ENCODE measurements at places on chromosomes 1 and 21.

- no peak for DNase-seq
Measured at GRCh38 chr1:44239961-44240371, 26.7 kb downstream of the DMAP1 start.

GRCh38 chr1:66495495-66495894, 38.5 kb upstream of the SGIP1 start:
- no peak for DNase-seq

DNA sequence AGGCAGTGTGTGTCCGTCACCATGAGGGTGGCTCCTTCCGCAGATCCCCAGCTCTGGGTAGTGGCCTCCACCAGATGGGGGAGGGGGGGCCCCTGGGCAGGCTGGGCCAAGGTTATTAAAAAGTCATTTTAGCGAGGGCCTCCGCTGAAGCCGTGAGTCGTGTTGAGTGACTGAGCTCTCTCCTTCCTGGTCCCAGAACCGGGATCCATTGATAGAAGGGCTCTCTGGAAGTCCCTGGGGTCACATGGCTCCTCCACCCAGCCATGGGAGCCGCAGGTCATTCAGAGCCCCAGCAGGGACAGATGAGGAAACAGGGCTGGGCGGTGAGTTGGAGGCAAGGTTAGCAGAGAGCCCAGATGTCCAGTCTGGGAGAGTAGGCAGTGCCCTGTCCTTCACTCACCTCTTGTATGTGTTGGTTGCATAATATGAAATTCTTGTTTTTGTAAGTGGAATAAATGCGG, 12.9 kb downstream of the MIIP start:
- DNase-seq = no peak

GRCh38 chr1:6893388-6893787, 108.1 kb downstream of the CAMTA1 start:
- DNase-seq = no peak

- DNase-seq = no peak
Measured at GRCh38 chr21:34133392-34133791, 60.0 kb downstream of the MRPS6 start.

GRCh38 chr21:44267655-44268142, 6.0 kb upstream of the DNMT3L start:
- DNase-seq = no peak
